Stimulated activated CD4-positive, alpha-beta T cell treated with anti-CD3 and anti-CD28 coated beads, Interleukin-2, amount 100 ng/mL, for 48 hours (primary cell): ENCODE measurements at places on chromosomes 11 and 22.

DNA sequence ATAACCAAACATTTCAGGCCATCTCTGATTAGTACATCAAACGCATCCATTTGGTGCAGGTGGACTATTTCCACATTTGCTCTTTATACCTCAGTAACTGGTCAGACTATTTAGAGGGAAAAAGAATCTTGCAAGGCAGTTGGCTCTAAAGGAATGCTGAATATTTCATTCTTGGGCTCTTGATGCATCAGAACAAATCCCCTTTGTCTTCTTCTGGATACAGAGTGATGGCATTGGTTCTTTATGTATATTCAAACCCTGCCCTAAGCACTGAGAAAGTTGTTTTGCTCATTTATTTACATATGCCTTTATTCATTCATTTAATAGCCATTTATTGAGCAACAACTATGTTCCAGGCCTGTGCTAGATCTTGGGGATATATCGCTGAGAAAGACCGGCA lies 31.1 kb upstream of the RAB30 start:
- DNase-seq = no peak

DNA sequence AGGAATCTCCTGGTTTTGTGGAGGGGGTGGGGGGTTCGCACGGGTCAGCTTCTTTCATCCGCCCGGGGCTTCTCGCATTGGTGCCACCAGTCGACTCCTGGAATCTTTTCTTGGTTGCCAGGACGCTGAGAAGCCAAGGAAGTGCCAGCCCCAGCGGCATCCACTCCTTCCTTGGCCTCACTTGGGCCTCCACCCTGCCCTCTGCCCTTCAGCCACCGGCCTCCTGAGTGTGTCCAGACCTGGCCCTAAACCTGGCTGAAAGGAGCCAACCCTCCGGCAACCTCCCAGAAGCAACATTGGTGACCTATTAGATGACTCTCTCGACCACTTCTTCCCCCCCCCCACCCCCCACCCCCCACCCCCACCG lies 518 bp upstream of the GALNT18 start:
- DNase-seq = no peak

DNA sequence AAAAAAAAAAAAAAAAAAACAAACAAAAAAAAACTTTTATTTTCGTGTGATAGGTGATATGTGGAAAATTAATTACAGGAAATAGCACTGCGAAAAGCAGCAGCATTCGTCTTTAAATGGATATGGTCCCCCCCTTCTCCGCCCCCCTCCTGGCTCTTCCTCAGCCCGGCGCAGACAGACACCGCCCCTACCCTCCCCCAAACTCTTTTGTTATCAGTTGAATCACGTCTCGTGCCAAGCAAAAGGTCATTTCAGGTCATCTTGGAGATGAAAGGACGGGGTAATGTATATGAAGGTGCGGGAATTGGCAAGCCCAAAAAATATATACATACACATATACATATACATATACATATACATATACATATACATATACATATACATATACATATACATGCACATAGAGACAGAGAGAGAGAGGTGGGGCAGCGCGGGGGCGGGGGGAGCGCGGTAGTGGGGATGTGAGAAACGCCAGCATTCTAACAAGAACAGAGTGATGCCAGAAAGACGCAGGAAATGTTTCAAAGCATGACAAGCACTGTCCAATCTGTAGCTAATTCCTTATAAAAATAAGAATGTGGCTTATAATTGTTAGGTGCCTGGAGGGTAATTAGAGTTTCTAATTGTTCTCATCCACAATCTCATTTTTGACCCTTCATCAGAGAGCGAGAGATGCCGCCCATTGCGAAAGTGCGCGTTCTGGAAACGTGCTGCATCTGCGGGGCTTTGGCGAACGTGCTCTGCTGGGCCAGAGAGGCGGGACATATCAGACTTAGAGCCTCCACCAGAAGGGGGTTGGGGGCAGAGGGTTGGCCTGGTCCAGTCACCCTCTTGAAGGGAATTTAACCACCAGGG lies 214.5 kb upstream of the UBASH3B start:
- no peak for DNase-seq

DNA sequence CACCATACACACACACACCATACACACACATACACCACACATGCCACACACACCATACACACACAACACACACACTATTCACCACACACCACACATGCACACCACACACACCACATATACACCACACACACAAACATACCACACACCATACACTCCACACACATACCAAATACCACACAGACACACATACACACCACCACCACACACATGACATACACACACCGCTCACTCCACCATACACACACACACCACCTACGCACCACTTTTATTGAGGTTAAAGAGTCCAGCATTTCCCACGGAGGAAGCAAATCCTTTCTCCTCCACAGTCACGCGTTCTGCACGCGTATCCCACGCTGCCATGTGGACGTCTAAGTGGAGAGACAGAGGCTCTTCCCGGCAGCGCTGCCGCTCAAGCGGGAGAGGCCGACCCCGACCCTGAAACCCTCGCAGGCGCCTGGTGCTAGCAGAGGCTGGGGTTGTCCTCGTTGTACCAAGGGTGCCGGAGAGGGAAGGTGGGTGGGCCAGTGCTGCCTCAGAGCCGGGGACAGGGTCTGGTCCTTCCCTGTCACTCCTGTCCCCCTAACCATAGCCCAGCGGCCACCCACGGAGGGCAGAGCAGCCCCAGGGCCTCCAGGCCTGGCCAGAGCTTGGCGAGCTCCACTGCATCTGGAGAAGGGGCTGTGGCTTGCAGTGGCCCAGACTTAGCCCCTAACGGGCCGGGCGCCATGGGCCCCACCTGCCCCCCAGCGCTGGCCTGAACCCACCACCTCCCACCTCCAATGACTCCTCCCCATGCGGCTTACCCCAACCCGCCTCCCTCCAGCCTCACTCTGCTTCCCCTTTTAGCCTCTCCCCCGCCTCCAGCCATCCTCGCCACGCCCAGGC lies 1495.0 kb downstream of the BRD1 start:
- DNase-seq = no peak

DNA sequence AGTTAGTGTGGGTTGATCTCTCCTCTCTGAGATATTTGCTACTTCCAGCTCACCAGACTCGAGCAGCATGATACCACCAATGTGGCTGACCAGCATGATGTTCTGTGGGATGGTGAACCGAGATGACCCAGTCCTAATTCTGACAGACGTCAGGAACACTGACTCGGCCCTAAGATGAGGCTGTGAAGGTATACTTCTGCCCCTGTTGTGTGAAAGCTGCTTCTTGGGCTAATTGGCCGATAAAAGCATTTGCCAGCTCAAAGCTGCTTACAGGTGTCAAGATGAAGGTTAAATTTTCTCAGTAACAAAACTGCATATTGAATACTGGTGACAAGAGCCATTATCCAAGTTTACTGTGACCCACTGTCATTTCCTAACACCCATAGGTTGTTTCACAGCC lies 151.4 kb downstream of the BRD1 start:
- no peak for DNase-seq

- DNase-seq = no peak
Measured at GRCh38 chr11:13098616-13099289, 89.6 kb downstream of the RASSF10 start.

- DNase-seq = no peak
Measured at GRCh38 chr11:9982127-9982795, 311.8 kb downstream of the SBF2 start.

DNA sequence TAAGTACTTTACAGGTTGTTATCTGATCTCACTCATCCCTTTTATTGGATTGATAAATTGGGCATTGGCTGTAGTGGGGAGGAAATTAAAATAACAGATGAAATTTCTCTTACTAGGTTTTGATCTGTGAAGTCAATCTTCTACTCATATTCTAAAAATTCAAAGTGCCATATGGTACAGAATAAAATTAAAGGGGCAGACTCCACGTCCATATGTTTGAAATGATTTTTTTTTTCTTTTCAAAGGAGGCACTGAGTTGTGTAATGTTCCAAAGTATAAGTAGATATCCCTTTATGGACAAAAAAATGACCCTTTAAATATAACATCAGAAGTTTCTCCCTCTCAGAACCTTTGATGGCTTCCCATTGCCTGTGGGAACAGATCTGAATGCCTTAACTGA lies 207.4 kb downstream of the DBX1 start:
- DNase-seq = no peak

DNA sequence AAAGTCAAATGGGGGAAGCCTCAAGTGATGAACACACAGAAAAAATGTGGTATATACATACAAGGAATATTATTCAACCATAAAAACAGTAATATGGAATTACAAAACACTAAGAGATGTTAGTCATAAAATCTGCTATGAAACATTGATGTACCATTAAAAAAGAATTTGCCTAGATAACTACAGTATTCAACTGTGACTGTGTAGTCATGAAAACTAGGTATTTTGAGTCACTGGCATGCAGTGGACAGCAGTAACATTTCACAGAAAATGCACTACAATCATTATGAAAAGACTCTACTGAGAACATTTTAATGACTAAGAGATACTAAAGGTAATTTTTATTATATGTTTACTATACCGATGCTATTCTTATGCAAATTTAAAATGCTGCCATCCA lies 11.7 kb downstream of the ZNF195 start:
- no peak for DNase-seq

DNA sequence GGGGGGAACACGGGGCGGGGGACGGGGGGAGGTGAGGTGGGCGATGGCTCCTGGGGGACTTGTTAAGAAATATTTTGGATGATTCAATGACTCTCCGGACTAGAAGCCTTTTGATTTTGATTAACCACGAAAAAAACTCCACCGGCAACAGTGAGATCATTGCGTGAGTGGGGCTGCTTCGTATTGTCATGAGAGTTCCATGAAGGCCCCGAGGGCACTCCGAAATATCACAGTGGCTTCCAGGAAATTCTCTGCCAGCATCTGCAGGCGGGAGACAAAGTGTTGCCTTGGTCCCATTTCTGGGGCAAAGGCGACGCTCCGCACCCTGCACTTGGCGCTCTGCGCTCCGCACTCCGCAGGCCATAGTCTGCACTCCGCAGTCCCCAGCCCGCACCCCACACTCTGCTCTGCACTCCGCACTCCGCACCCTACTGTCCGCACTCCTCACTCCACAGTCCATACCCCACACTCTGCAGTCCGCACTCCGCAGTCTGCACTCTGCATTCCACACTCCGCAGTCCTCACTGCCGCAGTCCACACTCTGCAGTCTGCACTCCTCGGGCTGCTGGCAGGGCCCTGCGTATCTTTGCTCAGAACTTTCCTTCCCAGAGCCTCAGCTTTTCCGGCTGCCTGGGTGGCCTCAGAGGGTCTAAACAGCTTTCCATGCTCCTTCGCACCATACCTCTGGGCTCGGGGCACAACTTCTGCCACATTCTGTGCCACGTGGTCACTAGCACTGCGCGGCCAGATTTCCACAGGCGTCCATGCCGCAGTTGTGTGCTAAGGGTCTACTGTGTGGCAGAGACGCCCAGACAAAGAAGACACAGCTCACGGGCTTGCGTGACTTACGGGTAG lies 61.1 kb downstream of the LINC01488 start:
- no peak for DNase-seq

- peak; percentile 7 for DNase-seq
Measured at GRCh38 chr11:116454020-116454645, 318.7 kb downstream of the BUD13 start.

GRCh38 chr11:95668131-95668530 lies 121.5 kb downstream of the FAM76B start:
- no peak for DNase-seq

DNA sequence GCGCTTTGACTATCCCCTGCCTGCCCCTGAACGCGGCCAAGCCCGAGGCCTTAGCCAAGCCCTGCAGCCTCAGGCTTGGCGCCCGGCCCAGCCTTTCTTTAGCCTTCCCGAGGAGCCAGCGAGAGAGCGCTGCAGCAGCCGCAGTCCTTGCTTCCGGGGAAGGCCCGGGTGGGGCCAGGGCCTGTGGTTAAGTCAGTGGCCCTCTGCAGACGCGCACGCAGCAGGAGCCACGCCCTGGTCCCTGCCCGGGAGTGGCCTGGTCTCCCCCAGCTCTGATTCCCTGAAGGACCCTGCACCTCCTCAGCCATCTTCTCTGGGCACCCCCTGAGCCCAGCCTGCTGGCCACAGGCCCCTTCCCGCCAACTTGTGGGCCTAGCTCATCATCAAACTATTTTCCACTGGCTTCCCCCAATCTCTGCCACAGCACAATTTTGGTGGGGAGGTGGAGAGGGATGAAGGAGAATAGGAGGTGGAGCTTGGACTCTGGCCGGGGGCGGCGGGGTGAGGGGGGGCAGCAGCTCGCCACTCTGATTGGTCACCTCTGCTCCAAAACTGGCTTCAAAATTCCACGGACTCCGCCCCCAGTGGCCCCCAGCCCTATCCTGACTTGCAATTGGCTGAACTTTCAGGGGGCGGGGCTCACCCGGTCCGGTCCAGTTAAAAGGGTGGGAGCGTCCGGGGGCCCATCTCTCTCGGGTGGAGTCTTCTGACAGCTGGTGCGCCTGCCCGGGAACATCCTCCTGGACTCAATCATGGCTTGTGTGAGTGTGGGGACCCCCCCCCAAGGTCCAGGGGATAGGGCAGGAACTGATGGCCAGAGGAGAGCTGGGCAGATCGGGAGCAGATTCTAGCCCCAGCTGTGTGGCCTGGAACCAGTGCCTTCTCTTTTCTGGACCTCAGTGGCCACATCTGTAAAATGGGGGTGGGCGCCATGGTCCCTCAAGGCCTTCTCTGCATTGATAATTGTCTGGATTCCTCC lies at the start of gene LGALS1:
TSS of gene LGALS1 (plus strand) at position 686 of the 979 bp plus-strand sequence. CDS start at position 753, 67 bp downstream.
- peak; percentile 58 for DNase-seq

GRCh38 chr11:65225279-65226102 lies 36.3 kb upstream of the POLA2 start:
- DNase-seq = peak; percentile 40

GRCh38 chr11:60924906-60925853 lies 920 bp downstream of the TMEM132A start:
- DNase-seq = no peak

GRCh38 chr11:26849036-26849435 lies 127.2 kb upstream of the SLC5A12 start:
- no peak for DNase-seq

GRCh38 chr11:86453290-86454030 lies 78.8 kb downstream of the CCDC81 start:
- no peak for DNase-seq

DNA sequence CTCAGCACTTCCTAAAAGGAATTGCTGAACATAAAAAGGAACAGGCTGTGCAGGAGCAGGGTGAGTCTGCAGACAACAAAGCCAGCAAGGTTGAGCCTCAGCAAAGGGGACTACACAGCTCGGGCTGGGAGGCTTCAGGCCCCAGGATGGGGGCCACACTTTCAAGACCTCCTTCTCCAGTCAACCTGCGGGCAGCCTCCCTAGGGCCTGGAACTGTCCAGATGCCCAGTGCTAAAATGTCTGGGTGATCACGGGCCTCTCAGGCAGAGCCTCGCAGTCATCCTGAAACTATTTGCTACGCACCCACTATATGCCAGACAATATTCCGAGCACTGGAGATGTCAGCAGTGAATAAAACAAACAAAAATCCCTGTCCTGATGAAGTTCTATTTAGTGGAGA lies 3.9 kb upstream of the NEFH start:
- DNase-seq = no peak
